Cardiac septum (tissue), 1 donor: ENCODE measurements at places on chromosomes 7 and 10.

GRCh38 chr10:31030260-31030659, 1.4 kb downstream of the ZNF438 start:
- no peak for DNase-seq

DNA sequence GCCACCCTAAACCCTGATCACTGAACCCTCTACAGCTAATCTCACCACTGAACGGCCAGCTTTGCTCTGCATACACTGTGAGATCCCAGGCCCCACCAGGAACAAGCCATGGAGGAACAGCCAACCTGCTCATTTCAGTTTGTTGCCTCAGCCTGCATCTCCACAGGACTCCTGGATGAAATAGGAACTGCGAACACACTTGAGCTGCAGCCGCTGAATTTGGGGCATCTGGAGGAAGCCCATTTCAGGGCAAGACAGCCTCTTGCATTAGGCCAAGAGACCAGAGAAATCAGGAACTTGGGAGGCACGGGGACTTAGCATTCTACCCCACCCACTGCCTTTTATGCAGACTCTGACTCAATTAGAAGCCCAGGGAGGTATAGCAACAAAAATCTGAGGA, 14.5 kb upstream of the EGR2 start:
- no peak for DNase-seq

- DNase-seq, result no peak
Observed at GRCh38 chr7:105649727-105650381, 68.6 kb upstream of the EFCAB10 start.

GRCh38 chr10:101671453-101671852, 23.5 kb downstream of the FBXW4 start:
- no peak for DNase-seq

DNA sequence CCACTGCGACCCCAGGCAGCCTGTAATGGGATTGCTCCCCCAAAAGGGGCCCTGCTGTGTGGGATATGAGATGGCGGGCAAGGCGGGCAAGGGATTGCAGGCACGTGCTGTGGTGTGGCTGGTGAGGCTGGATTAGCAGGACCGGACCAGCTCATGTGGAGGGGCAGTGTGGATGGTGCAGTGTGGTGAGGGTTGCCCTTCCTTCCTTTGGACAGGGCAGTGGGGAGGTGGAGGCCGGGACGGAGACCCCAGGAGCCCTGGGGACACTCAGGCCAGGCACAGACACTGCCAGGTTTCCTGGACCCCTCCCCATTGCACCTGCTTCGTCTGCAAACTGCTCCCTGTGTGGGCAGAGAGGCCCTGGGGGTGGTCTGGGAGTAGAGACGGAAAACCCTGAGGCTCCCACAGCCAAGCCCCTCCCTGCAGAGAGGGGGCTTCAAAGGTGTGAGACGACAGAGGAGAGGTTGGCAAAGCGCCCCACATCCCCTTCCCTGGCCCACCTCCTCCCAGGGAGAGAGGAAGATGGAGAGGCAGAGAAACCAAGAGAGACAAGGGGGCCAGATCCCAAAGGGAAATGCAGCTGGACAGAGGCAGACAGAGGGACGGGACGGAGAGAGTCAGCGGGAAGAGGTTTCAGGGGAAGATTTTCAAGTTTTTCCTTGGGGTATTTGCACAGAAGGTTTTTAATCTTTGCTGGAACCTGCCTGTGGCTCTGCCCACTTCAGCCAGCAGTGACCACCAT, 89.2 kb downstream of the MICALL2 start:
- no peak for DNase-seq

DNA sequence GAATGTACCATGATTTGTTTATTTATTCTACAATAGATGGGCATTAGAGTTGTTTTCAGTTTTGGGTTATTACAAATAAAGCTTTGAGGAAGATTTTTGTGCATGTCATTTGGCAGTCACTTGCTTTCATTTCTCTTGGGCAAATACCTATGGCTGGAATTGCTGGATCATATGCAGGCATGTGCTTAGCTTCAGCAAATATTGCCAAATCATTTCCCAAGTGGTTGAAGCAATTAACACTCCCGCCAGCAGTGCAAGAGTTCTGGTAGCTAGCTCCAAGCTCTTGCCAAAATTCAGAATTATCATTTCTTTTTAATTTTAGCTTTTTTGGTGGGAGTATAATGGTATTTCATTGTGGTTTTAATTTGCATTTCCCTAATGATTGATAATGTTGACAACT, 32.9 kb upstream of the PCBD1 start:
- no peak for DNase-seq

- peak; percentile 63 for DNase-seq
Observed at GRCh38 chr10:127447197-127447596, 101.9 kb upstream of the NPS start.

GRCh38 chr10:115141254-115141653, 48.1 kb downstream of the ATRNL1 start:
- no peak for DNase-seq

GRCh38 chr10:21721000-21721665, 187.1 kb downstream of the MLLT10 start:
- DNase-seq, result no peak

DNA sequence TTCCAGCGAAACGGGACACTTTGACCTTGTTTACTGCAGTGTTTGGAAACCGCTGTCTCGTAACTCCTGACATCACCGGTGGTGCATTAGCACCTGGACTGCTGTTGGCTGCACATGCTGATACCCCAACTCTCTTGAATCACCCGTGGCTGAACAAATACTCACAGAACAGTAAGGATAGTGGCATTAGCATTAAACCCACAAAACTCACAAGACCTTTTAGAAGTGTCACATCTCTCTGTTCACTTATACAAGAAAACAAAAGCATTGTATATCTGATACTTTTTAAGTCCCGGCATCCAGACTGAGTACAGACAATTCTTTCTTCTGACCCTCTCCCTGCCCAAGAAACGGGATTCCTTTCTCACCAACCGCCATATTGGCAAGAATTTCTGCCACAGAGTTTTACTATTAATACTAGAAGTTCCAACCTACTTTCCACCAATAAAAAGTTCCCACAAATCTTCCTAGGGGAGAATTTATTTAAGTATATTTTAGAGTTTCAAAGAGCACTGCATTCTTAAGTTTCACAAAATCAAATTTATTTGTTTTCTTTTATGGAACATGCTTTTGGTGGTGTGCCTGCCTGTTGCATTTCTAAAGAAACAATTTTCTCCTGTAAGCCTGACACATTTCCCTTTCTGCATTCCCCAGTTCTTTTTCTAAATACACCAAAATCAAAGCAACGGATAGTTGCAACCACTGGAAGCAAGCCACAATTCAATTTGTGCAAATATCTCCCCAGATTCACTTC, 208.4 kb upstream of the KLF14 start:
- DNase-seq, result no peak

DNA sequence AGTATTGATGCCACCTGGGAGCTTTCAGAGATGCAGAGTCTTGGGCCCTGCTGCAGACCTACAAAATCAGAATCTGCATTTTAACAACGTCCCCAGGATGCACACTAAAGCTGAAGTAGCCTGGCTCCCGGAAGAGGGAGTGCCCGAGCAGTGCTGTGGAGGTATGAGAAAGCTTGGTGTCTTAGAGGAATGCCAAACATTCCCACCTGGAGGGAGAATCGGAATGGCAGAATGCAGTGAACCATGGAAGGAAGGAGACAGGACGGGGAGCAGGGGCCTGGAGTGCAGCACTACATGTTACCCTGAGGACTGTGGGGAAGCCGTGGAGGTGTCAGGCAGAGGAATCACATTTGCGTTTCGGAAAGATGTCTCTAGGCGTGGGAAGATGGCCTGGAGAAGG, 90.9 kb downstream of the AOAH start:
- DNase-seq, result no peak

- no peak for DNase-seq
Observed at GRCh38 chr7:47170516-47170915, 411.4 kb downstream of the TNS3 start.

DNA sequence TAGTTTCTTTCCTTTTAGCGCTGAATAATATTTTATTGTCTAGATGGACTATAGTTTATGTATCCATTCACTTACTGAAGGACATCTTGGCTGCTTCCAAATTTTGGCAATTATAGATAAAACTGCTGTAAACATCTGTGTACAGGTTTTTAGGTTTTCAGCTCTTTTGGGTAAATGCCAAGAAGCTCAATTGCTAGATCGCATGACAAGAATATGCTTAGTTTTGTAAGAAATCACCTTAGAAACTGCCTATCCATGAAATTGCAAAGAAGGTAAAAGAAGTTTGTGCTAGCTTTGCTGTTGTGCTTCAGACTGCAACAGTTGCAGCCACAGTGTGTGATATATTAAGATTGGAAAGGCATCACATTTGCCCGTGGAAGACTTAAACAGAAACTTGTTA, 103.2 kb upstream of the TNS3 start:
- no peak for DNase-seq

- DNase-seq, result peak; percentile 86
Observed at GRCh38 chr7:2116989-2117591, 115.7 kb downstream of the MAD1L1 start.

- DNase-seq, result no peak
Observed at GRCh38 chr7:56091591-56091990, 1.2 kb downstream of the PHKG1 start.

DNA sequence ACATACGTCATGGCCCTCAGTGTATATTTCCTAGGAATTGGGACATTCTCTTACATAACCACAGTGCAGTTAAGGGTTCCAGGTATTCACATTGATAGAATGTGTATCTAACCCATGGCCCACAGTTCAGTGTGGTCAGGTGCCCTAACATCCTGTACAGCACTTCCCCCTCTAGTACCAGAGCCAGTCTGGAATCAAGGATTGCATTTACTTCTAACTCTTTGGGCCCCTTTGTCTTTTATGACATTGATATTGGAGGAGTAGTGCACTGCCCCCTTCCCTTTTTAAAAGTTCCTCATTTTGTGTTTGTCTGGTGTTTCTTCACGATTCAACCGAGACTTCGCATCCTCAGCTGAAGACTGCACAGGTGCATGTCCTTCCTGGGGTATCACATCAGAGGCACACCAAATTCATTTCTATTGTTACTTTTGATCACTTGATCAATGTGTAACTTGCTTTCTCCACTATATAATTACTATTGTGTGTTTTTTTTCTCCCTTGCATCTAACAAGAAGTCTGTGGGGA, 22.4 kb upstream of the NPFFR1 start:
- no peak for DNase-seq

DNA sequence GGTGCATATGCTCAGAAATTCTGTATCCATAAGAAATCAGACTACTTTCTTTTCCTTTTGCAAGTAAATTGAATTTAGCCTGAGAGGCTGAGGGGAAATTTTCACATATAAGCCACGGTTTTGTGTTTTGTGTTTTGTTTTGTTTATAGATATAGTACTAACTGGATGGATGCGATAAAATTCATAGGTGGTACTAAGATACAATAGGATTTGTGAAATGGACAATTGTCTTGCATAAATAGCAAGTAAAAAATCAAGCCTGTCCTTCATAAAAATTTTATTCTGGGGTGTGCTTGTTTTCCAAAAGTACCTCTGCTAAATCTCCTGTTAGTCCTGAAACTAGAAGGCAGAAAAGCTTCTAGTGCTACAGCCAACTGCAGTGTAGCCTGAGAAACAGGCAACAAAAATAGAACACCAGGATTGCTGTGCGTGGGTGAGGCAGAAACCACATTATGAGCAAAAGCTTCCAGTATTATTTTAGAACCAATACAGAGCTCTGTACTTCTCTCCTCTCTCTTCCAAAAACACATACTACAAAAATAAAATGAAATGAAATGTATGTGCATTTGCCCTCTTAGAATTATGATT, 634 bp upstream of the HDAC9 start:
- DNase-seq, result no peak
